T-helper 1 cell (primary cell): ENCODE measurements at places on chromosomes 1 and 21.
A peak's percentile ranks its signal among the peaks of the same experiment; 100 is the strongest.

GRCh38 chr21:38081708-38082107 is 165.5 kb upstream of the KCNJ6 start:
- no peak for DNase-seq

DNA sequence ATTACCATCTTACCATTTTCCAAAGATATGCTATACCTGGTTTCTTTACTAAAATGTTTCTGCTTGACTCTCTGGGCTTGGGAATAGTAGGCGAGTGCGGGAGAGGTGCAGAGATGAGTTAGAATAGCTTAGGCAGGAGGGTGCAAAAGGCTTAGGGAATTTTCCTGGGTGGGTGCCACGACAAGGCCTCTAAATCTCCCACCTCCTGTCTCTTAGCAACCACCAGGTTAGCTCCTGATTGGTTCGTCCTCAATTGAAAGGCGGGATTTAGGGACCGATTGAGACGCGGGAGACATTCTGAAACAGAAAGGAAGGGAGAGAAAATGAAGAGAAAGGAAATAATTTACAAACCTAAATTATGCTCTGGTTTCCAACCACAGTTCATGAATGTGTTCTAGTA is 3.1 kb downstream of the ACKR1 start:
- DNase-seq, result no peak

GRCh38 chr1:101022294-101022693 is 3.3 kb downstream of the DPH5 start:
- DNase-seq, result no peak

- DNase-seq, result no peak
These were observed 5.4 kb upstream of the LAMC2 start for GRCh38 chr1:183180634-183181056.

DNA sequence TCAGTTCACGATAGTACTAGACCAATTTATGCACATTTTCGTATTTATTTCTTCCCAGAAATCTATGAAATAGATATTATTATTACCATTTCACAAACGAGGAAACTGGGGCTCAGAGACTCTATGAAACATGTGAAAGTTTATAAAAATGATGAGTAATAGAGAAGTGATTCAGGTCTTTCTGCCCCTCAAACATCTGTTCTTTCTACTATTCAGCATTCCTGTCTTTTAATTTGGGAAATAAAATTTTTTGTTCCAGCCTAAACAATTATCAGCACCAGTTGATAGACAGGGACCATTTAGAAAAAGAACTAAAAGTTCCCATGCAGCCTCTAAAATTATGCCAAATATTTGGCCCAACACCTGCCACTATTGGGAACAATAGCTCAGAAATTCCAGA is 585.1 kb downstream of the PTPRC start:
- no peak for DNase-seq

DNA sequence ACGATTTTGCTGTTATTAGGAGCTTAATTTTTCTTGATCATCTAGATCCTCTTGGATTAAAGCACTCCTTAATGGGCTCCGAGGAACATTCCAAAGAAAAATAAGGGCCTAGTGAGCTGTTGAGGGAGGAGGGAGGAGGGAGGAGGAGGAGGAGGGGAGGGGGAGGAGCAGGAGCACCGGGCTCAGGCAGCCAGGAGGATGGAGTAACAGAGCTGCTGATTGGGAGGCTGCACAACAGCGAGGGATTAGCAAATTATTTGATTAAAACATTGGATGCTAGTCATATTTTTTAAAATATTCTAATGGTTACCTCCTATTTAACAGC is 302.1 kb upstream of the RRP15 start:
- no peak for DNase-seq

- DNase-seq, result no peak
These were observed 123.3 kb upstream of the DPYD start for GRCh38 chr1:98044071-98044697.

DNA sequence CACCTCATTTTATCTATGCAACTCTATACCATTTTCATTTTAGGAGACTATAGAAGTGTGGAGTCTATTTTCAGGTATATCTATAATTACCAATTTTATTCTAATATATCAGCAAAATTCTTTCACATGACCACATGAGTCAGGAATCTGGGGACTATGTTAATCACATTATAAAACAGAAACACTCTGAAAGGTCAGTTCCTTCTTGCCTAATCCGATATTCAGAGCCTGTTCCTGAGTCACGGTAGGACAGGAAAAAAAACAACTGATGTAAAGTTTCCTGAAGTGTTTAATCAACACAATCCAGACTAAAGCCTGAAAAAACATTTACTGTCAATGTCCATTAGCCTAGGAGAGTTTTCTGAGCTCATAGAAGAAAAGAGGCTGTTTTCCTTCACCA is 1902.3 kb downstream of the NCAM2 start:
- DNase-seq, result no peak

DNA sequence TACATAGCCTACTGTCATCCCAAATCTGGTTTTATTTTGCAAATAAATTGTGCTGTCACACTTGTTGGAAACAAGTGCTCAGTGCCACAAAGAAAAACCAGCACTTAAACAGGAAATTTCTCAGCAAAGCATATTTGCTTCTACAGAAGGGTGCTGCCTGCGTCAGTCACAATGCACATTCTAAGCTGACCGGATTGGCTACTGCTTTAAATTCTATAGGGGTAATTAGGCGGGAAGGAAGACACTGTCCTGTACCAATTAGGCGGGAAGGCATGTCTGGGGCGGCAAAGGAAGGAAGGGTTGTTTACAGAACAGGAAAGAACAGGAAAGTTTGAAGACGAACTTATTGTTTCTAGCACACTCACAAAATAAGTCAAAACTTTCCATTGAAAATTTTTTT is 2.8 kb downstream of the IFI16 start:
- peak; percentile 92 for DNase-seq

DNA sequence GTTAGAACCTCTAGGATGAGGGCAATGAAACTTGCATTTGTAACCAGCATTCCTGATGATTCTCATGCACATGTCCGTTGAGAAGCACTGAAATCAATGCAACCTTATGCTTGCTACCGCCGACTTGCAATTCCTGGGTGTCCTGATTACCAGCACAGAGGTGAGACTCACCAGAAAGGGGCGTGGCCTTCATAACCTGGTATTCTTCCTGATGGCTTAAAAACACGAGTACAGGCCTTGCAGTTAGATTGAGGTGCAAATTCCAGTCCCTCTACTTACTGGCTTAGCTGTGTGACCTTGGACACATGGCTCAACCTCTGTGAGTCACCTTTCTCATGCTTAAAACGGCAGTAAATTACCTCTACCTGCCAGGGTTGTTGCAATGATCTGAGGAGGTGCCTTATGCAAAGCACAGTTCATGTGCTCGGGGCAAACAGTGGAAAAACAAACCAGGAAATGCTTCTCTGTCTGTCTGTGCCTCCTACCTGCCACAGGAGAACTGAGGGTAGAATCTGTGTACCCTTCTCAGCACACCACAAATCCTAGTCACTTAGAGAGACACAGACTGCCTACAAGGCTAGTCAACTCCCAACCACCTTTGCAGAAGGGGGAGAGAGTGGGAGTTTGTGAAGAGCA is 39.1 kb upstream of the ECE1 start:
- no peak for DNase-seq

GRCh38 chr1:162856260-162856659 is 4.7 kb downstream of the CCDC190 start:
- no peak for DNase-seq

- no peak for DNase-seq
These were observed 255.7 kb upstream of the JUN start for GRCh38 chr1:59039551-59039950.

DNA sequence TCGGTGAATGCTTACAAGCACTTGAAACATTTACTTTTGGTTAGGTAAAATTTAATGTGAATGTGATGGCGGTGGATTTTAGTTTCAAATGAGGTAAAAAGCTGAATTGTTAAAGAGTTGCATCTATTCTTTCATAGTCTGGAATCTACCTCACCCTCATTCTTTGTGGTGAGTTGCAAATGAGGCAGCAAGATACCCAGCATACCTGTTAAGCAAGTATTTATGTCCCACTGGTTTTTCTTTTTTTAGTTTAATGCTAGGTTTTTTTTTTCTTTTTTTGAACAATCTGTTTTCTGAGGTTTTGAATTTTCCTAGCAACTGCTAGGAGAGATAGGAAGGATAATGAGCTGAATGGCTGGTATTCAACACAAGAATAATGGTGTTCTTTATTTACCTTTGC is 127.9 kb upstream of the CACYBP start:
- DNase-seq, result no peak

DNA sequence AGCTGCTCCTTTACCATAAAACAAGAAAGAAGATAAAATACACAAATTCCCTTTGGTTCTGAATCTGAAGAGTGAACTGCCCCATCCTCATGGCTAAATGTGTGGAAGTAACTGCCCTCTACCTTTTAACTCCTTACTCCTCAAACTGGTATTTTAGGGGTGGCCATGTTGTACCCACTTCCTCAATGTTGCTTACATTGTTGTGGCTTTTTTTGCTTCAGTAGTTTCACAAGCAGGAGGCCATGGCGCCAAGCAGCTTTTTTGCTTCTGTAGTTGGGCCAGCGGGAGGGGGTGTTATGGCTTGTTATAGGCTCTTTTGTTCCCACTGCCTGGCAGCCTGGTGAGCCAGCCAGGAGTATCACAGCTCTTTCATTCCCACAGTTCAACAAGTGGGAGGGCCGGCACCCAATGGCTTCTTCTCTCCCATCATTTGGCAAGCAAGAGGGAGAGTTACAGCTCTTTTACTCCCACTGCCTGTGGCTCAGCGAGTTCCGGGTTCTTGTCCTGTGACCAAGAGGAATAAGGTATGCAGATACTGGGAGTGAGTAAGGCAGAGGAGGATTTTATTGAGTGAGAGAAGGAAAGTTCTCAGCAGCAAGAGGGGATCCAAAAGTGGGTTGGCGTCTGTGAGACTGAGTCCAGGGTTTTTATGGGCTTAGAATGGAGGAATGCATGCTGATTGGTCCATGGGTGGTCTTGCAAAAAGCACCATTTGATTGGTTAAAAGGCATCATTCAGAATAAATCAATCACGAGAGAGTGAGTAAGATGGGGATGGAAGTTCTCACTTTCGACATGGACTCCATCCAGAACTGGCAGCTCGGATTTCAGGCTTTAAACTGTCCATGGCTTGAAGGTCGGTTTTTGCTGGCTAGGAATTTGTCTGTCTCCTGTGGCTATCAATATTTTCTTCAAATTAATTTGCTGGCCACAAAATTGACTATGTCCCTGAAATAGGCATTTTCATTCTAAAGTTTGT is 429.6 kb downstream of the HLX start:
- DNase-seq, result no peak

GRCh38 chr1:178566187-178566586 is 53.3 kb downstream of the TEX35 start:
- DNase-seq, result no peak

GRCh38 chr1:107545056-107545577 is 404.3 kb downstream of the NTNG1 start:
- no peak for DNase-seq

DNA sequence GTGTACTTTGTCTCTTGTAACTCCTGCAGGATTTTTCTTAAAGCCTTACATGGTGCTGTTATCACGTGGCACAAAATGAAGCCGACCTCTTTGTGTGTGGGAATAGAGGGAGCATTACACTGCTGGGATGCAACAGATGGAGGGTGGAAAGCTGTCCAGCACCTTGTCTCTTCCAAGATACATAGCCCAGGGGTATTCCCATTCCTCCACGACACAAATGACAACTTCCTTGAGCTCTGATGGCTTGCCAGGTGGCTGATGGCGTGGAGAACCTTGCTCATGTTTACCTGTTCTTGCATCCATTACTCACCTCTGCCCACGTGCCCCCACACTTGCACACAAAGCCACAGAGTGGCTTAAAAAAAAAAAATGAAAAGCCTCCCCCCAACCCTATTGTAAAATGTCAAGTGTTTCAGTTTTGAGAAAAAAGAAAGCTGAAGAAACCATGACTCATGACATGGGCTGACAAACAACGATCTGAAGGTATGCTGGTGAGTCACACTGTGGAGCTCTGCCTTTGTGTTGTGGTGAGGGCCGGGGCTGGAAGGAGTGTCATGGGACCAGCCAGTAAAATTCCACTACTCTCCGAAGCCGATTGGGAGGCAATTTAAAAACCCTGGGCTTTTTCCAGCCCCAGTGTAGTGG is 32.0 kb upstream of the ATP5PO start:
- peak; percentile 75 for DNase-seq

- DNase-seq, result no peak
These were observed 113.1 kb downstream of the OLFML2B start for GRCh38 chr1:161910604-161911003.

DNA sequence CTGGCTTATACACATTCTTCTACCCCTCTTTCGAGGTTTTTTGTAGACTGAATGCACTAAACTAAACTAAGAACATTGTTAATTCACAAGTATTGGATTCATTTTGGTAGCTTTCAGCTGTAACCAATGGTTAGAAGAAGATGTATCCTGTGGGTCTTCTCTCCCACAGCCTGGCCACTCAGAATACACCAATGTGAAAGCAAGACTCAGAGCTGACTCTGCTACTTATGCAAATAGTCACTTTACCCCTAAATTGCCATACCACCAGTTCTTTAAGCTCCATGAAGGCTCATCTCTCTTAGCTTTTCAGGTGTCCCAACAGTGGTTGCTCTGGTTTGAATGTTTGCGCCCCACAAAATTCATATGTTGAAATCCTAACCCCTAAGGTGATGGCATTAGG is 60.1 kb downstream of the RGS13 start:
- DNase-seq, result no peak

- no peak for DNase-seq
These were observed 689 bp upstream of the GPR137B start for GRCh38 chr1:236141447-236142252.

DNA sequence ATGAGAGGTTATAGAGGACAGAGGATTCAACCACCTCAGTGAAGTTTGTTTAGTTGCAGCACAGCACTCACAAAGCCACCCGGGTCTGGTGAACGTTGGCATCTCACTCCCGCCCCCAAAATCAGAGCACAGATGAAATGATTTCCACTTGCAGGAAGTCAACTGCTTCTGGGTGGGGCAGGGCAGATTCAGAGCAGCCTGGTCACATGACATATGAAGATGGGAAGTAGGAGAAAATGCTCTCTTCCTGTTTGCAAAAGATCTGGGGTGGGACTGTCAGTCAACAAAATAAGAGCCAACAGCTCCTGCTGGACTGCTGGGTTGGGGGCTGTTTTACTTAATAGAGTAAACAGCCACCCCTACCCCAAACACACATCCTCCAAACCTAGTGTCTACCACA is 43.2 kb downstream of the LRRC71 start:
- DNase-seq, result peak; percentile 33

DNA sequence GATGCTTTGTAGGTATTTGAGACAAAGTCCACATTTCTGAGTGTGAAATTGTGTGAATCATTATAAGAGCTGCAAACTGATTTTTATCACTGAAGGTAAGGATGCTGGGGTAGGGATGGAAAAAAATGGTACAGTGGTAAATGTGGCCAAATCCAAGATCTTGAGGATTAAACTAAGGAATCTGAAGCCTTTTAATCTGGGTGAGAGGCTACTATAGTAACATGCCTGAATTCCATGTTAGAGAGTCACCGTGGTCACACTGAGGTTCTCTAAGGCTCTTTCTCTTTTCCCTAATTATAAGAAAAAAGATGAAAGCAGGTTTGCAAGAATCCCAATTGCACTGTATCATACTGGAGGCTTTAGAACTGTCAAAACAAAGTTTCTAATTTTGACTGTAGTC is 17.6 kb downstream of the PTGER3 start:
- no peak for DNase-seq

- DNase-seq, result no peak
These were observed 68.4 kb upstream of the LRRC7 start for GRCh38 chr1:69499203-69499803.
